HCEC 1CT (cell line): ENCODE measurements at places on chromosomes 1 and 21.

- DNase-seq: peak; percentile 73
Observed at GRCh38 chr1:198681831-198682759, 43.3 kb downstream of the PTPRC start.

- DNase-seq: no peak
Observed at GRCh38 chr1:182643699-182644098, 39.5 kb upstream of the RGS16 start.

DNA sequence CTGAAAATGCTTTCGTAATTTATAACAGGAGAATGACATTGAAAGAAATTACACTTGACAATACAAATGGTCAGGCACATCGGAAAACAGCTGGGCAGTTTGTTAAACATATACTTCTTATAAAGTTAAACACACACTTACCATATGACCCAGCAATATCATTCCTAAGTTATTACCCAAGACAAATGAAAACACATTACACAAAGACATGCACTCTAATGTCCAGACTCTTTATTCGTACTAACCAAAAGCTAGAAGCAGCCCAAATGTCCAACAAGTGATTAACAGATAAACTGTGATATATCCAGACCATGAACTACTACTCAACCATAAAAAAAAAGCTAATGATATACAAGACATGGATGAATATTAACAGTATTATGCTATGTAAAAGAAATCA lies 8.5 kb downstream of the AKT3 start:
- DNase-seq: peak; percentile 80

DNA sequence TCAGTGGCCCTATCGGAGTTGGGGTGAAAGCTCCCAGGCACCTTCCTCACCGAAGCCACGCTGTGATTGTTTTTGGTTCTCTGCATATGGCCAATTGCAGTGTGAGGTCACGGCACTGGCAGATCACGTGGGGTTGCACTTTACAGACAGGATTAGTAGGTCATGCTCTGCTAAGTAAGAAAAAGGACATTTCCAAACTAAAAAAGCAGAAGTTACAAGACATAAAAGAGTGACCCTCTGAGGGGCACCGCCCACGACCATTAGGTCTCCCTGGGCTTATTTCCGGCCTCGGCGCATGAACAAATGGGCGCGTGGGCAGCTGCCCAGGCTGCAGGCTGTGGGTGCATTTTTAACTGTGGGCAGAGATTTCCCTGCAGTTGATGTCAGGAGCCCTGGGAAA lies 2.0 kb downstream of the CAPN9 start:
- DNase-seq: no peak

- DNase-seq: no peak
Observed at GRCh38 chr1:199751962-199752687, 275.4 kb upstream of the NR5A2 start.

DNA sequence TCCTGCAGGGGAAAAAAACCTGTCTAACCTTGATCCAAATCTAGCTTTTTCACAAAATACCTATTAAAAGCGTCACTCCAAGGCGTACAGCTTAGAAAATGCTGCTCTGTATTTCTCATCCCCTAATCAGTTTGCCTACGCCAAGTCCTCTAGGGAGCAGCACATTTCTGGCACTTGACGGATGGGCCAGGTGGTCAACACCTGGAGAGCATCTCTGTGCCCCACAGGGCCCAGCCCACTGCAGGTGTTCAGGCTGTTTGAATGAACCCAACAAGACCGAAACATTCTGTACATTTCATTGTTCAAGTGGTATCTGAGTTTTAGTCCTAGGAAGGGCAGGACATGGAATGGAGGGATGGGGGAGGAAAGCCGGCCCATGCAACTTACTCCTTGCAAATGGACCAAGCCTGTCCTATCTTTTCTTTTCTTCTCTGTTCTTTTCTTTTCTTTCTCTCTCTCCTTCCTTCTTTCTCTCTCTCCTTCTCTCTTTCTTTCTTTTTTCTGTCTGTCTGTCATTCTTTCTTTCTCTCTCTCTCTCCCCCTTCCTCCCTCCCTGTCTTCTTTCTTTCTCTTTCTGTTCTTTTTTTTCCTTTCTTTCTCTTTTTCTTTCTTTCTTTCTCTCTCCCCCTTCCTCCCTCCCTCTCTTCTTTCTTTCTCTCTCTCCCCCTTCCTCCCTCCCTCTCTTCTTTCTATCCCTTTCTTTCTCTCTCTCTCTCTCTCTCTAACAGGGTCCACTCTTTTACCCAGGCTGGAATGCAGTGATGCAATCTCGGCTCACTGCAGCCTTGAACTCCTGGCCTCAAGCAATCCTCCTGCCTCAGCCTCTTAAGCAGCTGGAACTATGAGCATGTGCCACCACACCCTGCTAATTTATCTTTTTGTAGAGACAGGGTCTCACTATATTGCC lies 29.1 kb downstream of the IGFN1 start:
- no peak for DNase-seq

GRCh38 chr1:56123826-56124225 lies 455.5 kb downstream of the PLPP3 start:
- no peak for DNase-seq

- no peak for DNase-seq
Observed at GRCh38 chr1:94738371-94738770, 81.8 kb upstream of the SLC44A3 start.

DNA sequence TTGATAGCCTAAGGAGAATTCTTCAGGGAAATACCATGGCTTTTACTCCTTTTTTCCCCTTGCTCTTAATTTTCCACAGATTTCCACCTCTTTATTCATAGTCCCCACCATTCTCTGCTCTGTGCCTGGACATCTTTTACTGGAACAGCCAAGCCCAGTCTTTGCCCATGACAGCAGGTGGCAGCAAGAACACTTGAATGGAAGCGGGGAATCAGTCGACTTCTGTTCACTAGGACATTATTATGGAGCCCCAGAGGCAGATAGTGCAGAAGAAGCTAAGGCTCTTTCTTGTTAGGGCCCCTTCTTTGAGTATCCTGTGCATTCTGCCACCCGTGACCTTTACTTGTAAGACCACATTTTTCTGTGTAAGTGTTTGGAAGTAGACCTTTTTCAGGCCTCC lies 6.3 kb downstream of the OR14I1 start:
- no peak for DNase-seq

DNA sequence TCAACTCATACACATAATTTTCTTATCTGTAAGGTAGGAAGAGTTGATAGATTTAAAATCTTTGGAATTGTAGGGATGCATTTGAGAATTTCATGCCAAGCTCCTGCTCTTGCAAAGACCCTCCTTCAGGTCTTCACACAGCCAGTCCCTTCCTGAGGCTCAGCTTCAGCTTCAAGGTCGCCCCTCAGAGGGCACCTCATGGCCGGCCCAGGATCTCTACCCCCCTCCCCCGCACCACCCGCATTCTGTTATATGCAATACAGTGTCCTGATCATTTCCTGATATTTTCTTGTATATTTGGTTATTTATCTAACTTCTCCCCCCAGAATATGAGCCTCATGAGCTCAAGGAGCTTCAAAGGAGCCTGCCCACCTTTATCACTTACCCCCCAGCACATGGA lies 47.0 kb upstream of the BACE2 start:
- DNase-seq: no peak

- no peak for DNase-seq
Observed at GRCh38 chr1:95685081-95685480, 451.1 kb downstream of the RWDD3 start.

GRCh38 chr1:227411066-227411465 lies 92.8 kb upstream of the CDC42BPA start:
- DNase-seq: no peak

DNA sequence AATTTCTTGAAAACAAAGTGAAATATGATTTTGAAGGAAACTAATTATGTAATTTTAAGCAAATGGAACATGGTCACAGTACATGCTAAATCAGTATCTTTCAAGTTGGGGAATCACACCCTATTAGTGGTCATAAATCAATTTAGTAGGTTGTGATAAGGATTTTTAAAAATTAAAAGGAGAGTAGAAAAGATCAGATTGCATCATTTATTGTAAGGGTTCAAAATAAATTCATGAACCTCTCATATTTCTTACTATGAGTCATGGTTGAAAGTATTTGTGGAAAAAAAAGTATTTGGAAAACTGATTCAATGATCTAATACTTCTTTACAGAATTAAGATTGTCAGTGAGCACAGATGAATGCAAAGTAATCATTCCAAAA lies 14.6 kb downstream of the ADSS2 start:
- peak; percentile 81 for DNase-seq

GRCh38 chr1:193069748-193070385 lies 10.5 kb downstream of the RO60 start:
- DNase-seq: peak; percentile 46

- DNase-seq: no peak
Observed at GRCh38 chr1:205391386-205391785, 30.5 kb downstream of the LEMD1 start.

DNA sequence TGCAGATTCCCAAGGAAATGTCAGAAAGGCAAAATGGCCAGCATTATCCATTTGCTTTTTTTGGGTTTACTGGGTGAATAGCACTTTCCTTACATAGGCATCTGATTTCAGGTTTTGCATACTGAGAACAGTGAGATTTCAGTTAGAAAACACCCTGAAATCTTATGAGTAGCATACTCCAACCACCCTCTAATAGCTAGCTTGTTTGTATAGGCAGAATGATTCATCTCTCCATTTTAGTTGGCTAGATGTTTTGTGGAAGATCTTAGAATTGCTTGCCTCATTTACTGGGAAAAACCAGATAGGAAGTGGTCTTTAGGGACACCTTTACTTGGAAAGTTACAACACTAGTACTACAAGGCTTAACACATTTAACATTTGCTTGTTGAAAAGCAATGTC lies 10.4 kb downstream of the KYAT3 start:
- DNase-seq: no peak

DNA sequence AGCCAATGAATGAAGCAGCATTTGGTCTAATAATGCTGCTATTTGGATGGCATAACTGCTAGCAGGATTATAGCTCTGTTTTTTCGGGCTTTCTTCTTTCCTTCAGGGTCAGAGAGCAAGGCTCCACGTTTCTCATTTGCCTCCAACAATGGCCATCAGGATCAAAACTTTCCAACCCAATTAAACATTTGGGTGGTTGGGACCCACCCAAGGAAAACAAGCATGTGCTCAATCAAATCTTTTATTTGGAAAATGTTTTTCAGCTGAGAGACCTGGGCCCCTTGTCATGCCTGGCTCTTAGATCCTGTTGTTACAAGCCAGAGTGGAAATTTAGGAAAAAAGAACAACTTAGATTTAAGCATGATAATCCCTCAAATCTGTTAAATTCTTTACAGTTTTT lies 373.1 kb upstream of the USP24 start:
- DNase-seq: no peak

DNA sequence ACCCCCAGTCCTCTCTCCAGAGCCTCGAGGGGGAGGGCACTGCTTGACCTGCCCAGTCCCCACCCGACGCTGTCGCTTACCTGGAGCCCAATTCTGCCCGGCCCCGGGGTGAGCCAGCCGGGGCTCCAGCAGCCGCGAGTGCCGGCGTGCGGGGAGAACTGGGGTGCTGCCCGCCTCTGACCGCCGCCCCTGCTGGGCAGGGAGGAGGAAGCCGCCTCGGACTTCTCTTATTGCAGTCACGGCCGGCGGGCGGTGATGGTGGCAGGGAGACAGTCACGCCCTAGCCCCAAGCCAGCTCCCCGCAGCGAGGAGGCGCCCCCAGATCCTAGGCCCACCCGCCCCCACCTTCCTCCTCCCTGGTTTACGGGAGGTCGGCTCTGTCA lies at the start of gene FGR:
TSS of gene FGR (minus strand) at position 201 of the 383 bp plus-strand sequence. CDS start 11,269 bp downstream, outside the sequence.
- no peak for DNase-seq

- DNase-seq: no peak
Observed at GRCh38 chr1:2076826-2077225, 26.6 kb downstream of the PRKCZ start.

DNA sequence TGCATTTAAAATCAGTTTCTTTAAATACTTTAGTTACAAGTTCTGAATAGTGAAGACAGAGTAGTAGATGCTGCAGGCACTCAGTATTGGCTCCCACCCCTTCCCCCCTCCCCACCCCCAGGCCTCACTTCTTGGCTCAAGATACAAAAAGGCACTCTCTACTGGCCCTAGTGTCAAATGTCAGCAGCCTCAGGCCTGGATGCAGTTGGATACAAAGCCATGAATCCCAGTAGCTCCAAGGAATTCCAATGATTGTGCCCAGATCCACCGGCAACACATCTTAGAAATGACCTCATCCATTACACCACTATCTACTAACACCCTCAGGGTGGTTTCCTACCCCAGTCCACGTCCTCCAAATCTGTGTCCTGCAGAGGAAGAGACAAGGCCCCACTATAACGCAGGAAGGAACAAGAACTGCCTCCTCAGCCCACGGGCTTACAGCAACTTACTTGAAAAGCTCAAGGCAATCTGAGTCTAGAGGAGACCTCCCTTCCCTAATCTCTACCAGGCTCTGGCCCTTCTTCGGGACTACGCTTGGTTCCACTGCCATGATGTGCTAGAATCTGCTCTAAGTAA lies 17.6 kb downstream of the ACADM start:
- DNase-seq: no peak
